KG1 (cell line): ENCODE measurements at places on chromosomes 7 and 10.

DNA sequence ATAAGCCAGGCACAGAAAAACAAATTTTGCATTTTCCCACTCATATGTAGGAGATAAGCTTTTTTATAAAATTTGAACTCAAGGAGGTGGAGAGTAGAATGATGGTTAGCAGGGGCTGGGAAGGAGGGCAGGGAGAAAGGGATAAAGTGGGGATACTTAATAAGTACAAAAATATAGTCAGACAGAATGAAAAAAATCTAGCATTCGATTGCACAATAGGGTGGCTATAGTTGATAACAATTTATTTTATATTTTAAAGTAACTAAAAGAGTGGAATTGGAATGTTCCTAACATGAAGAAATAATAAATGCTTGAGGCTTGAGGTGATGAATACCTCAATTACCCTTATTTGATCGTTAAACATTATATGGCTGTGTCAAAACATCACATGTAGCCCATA, 415.7 kb upstream of the STEAP1 start:
- no peak for DNase-seq

GRCh38 chr10:60374836-60375235, 14.8 kb downstream of the ANK3 start:
- DNase-seq = no peak

- no peak for DNase-seq
Observed at GRCh38 chr10:124592736-124593430, 131.3 kb downstream of the LHPP start.

GRCh38 chr7:38825721-38826440, 83.1 kb downstream of the VPS41 start:
- no peak for DNase-seq

- no peak for DNase-seq
Observed at GRCh38 chr10:43395571-43396060, 13.4 kb downstream of the HNRNPF start.

DNA sequence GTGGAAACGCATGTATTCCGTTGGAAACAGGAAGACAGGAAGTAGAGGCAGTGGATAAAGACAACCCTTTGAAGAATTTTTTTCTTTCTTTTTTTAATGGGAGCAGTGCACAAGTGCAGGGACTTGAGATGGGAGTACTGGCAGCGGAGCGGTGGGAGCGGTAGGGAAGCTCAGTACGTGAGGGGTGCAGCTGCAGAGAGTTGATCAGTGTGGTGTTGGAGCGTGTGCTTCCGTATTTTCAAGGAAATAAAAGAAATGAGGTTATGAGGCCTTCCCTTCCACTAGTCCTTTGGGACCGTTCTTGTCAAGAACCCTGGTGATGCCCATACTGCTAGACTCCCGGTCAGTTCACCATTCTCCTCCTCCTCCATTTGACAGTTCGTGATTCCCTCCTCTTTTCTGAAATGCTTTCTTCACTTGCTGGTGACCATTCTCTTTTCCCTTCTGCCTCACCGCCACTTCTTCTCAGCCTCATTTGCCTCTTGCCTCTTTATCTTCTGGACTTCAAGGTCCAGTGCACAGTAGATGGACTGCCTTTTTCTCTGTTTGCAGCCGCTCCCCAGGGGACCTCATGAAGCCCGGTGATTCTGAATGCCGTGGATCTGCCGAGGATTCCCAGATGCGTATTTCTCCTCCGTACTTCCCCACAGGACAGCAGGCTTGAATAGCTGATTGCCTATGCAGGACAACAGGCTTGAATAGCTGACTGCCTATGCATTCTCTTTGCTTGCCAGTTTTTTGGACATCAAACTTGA, 39.1 kb upstream of the TMEM236 start:
- DNase-seq = no peak
